Left renal pelvis (tissue), 4 donors: ENCODE measurements at places on chromosomes 4 and X. TPM values are rescaled to one million over a fixed set of nuclear protein-coding genes. Genes with fewer than 3 reads are reported as not detected.
A peak's percentile ranks its signal among the peaks of the same experiment; 100 is the strongest.

DNA sequence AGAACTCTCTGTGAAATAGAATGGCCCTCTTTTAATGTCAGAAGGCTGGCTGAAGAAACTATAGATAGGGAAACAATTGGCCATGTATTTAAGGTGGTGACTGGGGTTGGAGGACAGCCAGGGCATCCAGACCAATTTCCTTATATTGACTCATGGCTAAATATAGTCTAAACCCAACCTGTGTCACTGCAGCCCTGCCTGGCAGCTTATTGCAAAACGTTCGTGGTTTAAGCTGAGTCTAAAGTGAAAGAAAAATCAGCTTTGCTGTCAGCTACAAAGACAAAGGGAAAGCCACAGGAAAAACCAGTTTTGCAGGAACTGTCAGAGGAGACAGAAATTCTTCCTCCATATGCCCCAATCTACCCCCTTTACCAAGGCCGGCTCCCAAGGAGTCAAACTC, 902.8 kb upstream of the NDST4 start:
- DNase-seq, result no peak

GRCh38 chr4:149891426-149891825, 75.8 kb upstream of the IQCM start:
- DNase-seq, result no peak

DNA sequence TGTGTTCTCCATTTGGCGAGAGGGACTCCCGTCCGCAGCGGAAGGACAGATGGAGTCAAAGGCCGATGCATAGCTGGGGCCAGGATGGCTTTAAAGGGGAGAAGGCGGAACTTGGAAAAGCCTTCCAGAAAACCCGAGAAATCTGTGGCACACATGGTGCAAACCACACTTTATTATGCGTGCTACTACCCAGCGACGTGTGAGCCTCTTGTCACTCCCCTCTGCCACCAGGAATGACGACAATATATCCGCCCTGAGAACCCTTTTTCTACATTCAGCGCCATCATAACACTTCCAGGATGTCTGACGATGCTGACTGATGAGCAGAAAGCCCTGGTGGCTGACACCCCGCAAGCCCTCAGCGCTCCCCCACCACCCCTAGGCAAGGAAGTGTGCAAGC, 689 bp upstream of the DCHS2 start:
- no peak for DNase-seq

- DNase-seq, result no peak
Measured at GRCh38 chrX:140034916-140035315, 69.6 kb upstream of the CXorf66 start.

DNA sequence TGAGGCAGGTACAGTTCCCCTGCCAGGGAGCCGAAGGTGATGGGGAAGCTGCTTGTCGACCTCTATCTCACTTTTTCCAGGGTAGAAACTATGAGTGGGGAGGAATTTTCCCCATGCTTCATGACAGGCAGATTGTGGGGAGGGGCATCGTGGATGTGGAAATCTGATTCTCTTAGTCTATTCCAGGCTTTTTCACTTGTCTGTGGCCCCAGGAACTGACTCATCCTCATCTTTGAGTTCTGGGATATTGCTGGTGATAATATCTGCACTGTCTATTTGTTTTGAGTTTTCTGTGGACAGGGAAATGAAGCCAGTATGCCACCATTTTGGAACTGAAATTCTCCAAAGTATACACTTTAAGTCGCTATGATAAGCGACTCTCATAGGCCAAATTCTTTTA, 7.6 kb upstream of the TLR2 start:
- no peak for DNase-seq

The BTK gene
- polyA plus RNA-seq, result 1.2 TPM

DNA sequence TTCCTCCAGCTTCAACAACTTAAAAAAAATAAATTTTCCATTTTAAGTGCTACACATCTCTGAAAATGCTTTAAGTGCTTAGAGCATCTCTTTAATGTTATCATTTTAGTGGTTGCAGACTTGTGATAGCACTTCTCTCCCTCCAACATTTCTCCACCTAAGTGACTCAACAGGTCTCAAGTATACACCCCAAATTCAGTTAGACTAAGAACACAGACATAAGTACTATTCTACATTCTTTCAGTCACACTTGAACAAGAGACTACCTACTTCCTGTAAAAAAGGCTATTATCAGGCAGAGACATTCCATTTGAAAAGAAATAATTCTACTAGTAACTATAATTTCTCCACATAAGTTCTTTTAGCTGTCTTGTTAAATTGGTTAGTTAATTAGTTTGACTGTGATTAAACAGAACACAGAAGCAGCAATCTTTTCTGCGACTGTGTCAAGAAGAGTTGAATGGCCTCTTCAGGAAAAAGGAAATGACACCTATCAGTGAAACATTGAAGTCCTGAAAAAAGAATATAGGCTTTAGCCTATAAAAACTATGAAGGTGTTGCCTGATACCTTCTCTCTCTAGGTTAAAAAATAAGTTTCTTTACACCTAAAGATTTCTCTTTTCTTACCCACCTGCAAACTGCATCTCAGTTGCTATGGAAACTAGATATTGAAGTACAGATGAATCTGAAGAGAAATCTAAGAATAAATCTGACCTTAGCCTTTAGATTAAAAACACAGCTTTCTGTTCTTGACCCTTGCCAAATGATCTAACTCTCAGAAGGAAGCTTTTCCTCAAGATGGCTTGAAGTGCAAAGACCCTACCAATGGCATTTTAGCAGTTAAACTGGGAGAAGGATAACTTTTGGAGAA, 18.0 kb downstream of the NAF1 start:
- DNase-seq, result no peak

DNA sequence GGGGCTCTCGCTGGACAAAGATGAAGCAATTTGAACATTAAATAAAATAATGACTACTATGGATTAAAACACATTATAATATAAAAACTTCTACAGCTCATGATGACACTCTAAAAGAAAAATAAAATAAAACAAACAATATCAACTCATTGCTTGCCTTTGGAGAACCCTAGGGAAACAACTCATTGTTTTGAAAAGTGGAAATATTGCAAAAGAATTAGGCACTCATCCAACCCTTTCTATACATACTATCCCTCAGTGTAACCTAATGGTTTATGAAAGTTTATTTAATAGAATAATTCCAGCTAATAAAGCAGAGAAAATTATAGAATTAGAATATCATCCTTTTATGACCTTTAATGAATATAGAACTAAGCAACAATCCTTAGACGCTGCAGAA, 718 bp downstream of the RAB40A start:
- DNase-seq, result no peak

The DGAT2L6 gene
- not detected for polyA plus RNA-seq

DNA sequence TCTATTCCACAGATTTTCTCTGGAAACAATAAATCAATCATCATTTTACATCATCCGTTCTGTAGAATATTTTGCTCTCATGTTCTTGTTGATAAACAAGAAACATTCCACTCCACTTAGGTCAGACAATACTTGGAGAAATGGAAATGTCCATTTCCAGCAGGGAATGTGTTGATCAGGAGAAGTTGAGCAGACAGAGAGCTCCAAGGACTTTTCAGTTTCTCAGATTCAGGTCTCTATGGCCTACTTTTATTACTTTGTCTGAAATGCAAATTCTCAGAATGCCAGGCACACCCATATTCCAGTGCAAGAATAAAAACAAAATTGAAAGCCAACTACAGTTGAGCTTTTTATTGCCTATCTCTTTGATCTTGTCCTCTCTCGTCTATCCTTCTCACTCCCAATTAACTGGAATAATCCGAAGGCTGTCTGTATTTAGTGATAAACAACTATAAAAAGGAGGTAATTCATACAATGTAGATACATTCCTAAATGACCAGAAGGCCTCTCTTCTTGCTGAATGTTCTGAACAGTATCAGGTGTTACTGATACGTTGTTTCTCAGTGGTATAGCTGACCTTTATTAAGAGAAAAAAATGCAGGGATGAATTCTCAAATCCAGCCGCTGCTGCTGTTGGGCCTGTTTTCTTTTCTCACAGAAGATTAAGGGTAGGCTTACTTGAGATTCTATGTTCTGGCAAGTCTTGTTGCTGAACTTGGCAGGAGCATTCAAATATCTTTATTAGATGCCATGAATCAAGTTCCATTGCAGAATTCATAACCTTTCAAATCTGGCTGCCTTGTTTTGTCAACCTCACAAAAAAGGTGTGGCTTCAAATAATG, 72.1 kb downstream of the HPGD start:
- DNase-seq, result no peak

The KIF4A gene
- polyA plus RNA-seq, result 15.7 TPM

DNA sequence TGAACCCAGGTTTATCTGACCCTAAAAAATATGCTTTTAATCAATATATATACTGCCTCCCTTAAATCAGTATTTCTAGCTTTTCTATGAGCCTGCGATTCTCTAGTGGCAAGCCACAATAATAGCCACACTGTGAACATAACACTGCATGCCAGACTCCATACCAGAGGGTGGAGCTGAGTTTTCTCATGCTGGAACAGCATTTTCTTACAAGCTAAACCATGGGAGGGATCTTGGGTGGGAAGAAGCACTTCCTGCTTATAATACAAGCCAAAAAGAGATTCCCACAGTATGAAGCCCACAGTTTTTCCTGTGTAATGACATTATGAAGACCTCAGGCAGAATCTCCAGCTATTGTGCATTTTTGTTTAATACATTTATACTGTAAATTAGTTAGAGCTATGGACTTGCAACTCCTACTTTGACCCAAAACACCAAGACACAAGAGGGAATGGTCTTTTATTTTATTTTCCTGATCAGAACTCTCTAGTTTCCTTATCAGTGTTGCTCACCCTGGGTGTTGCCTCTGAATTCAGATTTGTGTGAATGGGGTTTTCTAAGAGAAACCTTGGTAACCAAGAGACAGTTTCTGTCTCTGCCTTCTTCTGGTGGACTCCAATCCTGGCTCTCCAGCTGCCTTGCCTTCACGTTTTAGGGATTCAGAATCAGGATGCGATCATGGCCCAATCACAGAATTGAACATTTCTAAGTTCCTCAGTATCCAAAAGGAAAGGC, 74.5 kb upstream of the EOLA2 start:
- no peak for DNase-seq

DNA sequence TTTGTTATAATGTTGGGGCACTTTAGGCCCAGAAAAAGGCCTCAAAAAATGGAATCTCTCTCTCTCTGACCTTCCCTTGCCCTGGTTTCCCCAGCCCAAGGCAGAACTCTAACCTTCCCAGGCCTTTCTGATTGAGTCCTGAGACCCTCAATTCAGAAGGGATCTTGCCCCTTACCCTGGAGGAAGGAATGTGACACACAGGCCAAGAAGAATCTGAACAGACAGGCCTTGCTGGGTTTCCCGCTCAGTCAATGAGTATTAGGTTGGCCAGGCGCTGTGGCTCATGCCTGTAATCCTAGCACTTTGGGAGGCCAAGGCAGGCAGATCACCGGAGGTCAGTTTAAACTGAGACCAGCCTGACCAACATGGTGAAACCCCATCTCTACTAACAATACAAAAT, 27.6 kb downstream of the ELOVL6 start:
- DNase-seq, result no peak

DNA sequence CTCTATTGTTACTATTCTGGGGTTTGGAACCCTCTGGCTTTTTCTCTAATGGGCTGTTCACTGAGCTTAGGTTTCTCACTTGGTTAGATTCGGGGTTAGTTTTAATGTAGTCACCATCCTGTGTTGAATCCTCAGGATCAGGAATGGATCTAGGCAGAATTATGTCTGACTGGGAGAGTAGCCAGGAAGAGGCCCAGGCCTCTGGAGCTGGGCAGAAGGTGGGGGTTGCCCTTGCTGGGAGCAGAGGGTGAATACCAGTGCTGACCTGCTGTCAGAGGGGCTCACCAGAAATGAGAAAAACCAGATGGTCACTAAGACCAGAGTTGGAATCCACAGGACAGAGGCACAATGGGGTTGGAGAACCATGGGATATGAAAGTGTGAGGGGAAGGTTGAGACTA, 126.6 kb upstream of the SLC4A4 start:
- no peak for DNase-seq

DNA sequence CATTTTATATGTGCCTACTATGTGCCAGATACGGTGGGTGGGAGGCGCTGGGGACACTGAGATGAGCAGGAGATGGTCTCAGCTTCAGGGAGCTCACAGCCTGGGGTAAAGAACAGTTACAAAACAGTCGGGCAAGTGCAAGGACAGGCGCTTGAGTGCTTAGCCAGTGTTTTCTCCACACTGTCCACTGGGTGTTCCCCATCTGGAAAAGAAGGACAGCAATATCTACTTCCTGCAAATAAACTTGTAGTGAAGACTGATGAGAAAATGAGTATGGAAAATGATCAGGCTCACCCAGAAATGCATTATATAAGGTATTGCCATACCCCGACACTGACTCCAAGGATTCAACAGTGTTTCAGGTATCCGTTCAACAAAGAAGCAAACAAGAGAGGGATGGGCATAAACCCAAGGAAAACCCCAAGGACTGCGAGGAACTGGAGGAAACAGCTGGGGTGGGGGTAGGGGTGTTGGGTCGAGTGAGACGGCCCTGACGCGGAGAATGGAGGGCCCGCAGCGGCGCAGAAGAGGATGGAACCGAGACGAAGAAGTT, 835 bp downstream of the TMEM185A start:
- DNase-seq, result peak; percentile 2

The TRIM61 gene
- polyA plus RNA-seq, result 2.2 TPM

The SYTL5 gene
- polyA plus RNA-seq, result 3.9 TPM
